CD4-positive, CD25-positive, alpha-beta regulatory T cell (primary cell): ENCODE measurements at places on chromosomes 6 and 20. TPM values are rescaled to one million over a fixed set of nuclear protein-coding genes. Genes with fewer than 3 reads are reported as not detected.

- no peaks in the 10 kb centered on the region for H3K36me3 ChIP-seq
- no peaks in the 10 kb centered on the region for H3K4me1 ChIP-seq
- H3K27me3 ChIP-seq = no peaks in the 10 kb centered on the region
- H3K27ac ChIP-seq = no peak overlapping the region
Observed at GRCh38 chr20:46640044-46640443, 11.2 kb downstream of the SLC13A3 start.

DNA sequence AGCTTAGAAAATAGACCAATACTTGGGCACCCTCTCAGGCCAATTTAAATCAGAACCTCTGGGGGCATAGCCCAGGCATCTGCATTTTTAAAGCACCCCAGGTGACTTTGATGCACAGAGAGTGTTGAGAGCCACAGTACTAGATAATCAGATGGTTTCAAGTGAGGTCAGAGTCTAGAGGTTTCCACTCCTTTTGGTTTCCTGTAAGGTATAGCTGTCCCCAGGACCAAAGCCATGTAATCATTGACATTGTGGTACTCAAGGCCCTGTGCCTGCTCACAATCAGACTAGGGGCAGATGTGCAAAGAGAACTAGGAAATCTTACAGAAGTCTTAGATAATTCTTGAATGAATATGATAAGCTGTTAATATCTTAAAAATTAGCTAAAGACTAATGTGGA lies 9.1 kb downstream of the FILIP1 start:
- H3K27me3 ChIP-seq = peaks cover 11% of the 10 kb centered on the region
- no peak overlapping the region for H3K27ac ChIP-seq
- no peaks in the 10 kb centered on the region for H3K4me1 ChIP-seq
- no peak for DNase-seq
- H3K4me3 ChIP-seq = no peak overlapping the region
- no peaks in the 10 kb centered on the region for H3K36me3 ChIP-seq

DNA sequence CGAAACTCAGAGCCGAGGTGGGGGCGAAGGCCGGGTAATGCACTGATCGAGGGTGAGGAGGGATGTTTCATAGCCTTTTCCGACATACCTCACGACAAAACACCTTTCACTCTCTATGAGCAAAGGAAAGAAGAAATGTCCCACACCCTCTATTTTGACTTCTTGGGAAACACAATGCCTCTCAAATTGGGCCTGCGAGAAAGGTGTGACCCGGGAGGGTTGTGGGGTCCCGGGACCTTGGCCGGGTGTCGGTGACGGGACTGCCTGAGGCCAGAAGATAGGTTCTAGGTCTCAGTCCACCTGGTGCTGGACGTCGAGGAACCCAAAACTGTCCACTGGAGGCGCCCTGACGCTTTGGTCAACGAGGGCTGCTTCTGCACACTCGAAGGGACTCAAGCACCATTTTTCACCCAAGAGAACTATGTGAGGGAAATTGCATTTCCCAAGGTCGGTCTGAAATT lies 41.1 kb upstream of the OSTM1 start:
- no peak for DNase-seq
- no peak overlapping the region for H3K27ac ChIP-seq
- peaks cover 61% of the 10 kb centered on the region for H3K4me1 ChIP-seq

DNA sequence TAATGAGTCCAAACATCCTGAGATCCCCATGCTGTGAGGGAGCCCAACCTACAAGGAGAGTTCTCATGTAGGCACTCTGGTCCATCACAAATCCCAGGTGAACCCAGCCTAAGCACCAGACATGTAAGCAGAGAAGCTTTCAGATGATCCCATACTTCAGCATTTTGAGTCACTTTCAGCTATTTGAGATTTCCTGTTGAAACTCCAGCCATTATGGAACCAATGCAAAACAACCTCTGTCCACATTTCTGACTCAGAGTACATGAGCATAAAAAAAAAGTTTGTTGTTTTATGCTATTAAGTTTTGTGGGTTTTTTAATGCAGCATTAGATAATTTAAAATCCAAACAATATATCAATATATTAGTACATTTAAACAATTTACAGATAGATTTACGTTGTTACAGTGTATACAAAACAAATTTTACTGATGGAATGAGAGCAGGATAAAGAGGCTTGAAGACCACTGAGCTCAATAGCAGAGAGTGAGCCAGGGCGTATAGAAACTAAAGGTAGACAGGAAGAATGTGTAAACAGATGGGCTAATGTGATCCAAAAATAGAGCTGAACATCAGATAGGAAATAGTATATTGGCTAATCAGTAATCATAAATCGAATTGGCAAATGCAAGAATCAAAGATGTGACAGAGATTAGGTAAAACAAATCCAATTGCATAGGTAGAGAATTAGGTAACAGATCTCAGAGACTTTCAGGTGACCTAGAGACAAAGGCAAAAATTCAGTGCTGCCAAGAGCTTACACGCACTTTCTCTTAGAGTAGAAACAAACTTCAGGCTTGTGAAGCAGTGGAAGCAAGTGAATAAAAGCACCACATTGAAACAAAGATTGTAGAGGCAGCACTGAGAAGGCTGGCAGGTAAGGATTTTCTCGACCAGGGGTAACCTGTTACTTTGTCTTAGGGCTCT lies 36.2 kb upstream of the PLCB1 start:
- H3K4me1 ChIP-seq = no peaks in the 10 kb centered on the region
- no peaks in the 10 kb centered on the region for H3K36me3 ChIP-seq
- H3K27ac ChIP-seq = no peak overlapping the region
- no peak overlapping the region for H3K4me3 ChIP-seq
- no peak for DNase-seq

GRCh38 chr20:53069132-53069531 lies 97.0 kb downstream of the TSHZ2 start:
- H3K4me3 ChIP-seq = no peak overlapping the region
- no peak overlapping the region for H3K27ac ChIP-seq
- peaks cover 11% of the 10 kb centered on the region for H3K4me1 ChIP-seq
- H3K36me3 ChIP-seq = no peaks in the 10 kb centered on the region

DNA sequence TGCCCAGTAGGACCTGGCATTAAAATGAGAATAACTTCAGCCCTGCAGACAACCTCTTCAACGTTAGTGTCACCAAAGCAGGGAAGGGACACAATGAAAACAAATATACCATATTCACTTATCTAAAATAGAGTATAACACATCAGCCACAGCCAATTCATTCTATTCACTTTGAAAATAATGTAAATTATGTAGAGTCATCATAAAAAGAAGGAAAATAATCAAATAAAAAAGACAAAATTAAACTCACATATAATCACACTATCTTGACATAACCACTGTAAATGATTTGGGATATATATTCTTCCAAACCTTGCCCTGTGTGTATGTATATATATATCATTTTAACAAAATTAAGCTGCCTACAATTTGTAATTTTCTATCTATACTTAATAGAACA lies 78.1 kb upstream of the HEY2 start:
- peaks cover 1% of the 10 kb centered on the region for H3K27me3 ChIP-seq
- H3K4me1 ChIP-seq = no peaks in the 10 kb centered on the region
- DNase-seq = no peak

- H3K36me3 ChIP-seq = no peaks in the 10 kb centered on the region
- no peaks in the 10 kb centered on the region for H3K4me1 ChIP-seq
- no peak overlapping the region for H3K4me3 ChIP-seq
- no peak overlapping the region for H3K27ac ChIP-seq
- DNase-seq = no peak
- no peaks in the 10 kb centered on the region for H3K27me3 ChIP-seq
Observed at GRCh38 chr20:23251779-23252178, 98.8 kb upstream of the NXT1 start.

DNA sequence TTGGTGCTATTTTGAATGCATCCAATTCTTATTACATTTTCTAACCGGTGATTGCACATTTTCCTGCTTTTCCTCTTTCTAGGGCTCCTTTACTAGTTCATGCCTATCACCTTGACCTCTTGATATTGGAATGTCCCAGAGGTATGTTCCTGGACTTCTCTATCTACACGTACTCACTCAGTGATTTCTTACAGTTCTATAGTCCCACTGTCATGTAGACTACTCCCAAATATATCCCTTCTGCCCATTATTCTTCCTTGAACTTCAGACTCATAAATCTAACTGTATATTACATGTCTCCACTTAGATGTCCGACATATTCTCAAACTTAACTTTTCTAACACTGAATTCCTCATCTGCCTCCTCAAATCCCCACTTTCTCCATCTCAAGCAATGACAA lies 7.2 kb upstream of the AHI1 start:
- no peak overlapping the region for H3K27ac ChIP-seq
- DNase-seq = no peak
- H3K4me3 ChIP-seq = no peak overlapping the region
- H3K4me1 ChIP-seq = no peaks in the 10 kb centered on the region

DNA sequence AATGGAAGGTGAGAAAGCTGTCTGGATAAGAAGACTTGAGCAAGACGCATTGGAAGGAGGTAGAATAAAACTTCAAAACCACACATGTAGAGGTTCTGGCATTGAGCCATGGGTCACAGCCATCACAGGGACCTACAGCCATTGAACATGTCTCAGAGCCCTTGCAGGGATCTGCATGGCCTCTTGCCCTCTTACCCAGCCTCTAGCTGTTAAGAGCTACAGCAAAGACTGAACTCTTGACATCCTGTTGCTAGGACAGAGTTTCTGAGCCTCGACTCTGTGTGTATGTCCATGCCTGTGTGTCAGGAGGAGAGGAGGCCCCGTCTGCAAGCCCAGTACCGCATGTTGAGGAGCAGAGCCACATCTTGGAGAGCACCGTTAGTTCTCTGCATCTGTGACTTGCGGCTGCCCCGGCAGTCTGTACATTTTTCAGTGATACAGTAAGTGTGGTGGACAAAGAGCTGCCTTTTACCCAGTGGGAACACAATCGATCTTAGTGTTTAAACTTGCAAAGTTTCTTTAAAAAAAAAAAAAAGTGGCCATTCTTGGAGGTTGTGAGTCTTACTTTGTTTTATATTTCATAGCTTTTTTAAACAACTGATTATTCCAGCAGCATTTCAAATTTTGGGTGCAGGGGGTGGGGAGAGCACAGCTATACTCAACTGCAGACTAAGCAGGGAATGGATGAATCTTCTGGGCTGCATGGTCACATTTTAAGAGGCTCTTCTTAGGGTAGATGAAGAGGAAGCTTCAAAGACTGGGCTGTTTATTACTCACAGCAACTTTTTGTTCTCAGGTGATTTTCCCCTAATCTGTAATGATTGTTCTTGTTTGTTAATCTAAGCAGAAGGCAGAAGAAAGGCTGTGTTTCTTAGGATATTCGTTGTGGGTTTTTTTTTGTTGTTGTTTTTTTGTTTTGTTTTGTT lies 88.5 kb downstream of the TBC1D7 start:
- DNase-seq = no peak
- H3K27ac ChIP-seq = no peak overlapping the region
- H3K27me3 ChIP-seq = no peaks in the 10 kb centered on the region
- H3K4me3 ChIP-seq = no peak overlapping the region

- no peak overlapping the region for H3K27ac ChIP-seq
- no peak for DNase-seq
- H3K36me3 ChIP-seq = no peaks in the 10 kb centered on the region
- H3K4me3 ChIP-seq = no peak overlapping the region
- no peaks in the 10 kb centered on the region for H3K4me1 ChIP-seq
Observed at GRCh38 chr6:132686531-132686930, 27.3 kb downstream of the VNN1 start.

GRCh38 chr6:31659649-31660380 lies 763 bp downstream of the C6orf47 start:
- H3K27me3 ChIP-seq = no peaks in the 10 kb centered on the region
- peak overlapping the region; percentile 90 for H3K4me3 ChIP-seq
- H3K36me3 ChIP-seq = peaks cover 22% of the 10 kb centered on the region
- peak; percentile 72 for DNase-seq
- peak overlapping the region; percentile 76 for H3K27ac ChIP-seq

DNA sequence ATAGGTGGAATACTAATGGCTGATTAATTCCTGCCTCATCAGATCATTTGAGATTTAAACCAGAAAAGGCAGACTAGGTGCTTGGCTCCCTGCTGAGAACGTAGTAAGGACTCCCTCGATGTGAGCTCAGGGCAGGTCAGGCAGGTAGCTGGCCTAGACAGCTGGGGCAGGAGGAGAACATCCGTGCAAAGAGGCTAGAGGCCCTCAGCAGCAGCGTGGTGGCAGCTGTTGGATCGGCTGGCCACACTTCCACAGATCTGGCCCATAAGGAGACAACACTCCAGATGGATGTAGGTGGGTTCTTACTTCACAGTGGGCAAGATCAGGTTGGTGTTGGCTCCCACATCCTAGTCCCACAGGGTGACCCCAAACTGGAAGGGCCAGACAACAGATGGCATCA lies 38.5 kb downstream of the EYA2 start:
- no peaks in the 10 kb centered on the region for H3K36me3 ChIP-seq
- no peaks in the 10 kb centered on the region for H3K27me3 ChIP-seq
- no peak overlapping the region for H3K4me3 ChIP-seq
- H3K27ac ChIP-seq = no peak overlapping the region

GRCh38 chr20:64083378-64083803 lies 807 bp downstream of the LKAAEAR1 start:
- H3K27ac ChIP-seq = no peak overlapping the region
- no peak overlapping the region for H3K4me3 ChIP-seq
- H3K27me3 ChIP-seq = peaks cover 4% of the 10 kb centered on the region
- no peaks in the 10 kb centered on the region for H3K36me3 ChIP-seq
- DNase-seq = peak; percentile 55

GRCh38 chr6:56714982-56715456 lies 72.3 kb upstream of the DST start:
- no peak overlapping the region for H3K4me3 ChIP-seq
- H3K36me3 ChIP-seq = no peaks in the 10 kb centered on the region
- H3K27ac ChIP-seq = no peak overlapping the region
- H3K27me3 ChIP-seq = no peaks in the 10 kb centered on the region
- no peaks in the 10 kb centered on the region for H3K4me1 ChIP-seq
- DNase-seq = no peak

DNA sequence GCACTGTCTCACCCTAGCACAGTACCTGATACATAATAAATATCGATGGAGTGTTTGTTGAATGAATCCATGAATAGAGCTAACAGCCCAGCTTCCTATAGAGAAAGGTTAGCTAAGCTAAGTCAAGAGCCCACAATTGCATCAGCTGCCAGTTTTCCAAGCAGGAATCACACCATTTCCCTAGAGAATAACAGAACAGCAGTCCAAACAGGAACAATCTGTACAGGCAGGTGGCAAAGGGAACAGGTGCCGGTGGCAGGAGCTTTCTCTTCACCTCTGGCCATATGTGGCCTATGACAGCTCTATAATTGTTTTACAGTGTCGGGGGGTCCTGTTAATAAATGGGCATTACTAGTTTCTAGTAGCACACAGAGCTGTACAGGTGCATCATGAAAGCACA lies 38.8 kb downstream of the ISM1 start:
- no peak for DNase-seq
- no peak overlapping the region for H3K27ac ChIP-seq
- no peak overlapping the region for H3K4me3 ChIP-seq
- no peaks in the 10 kb centered on the region for H3K4me1 ChIP-seq
- no peaks in the 10 kb centered on the region for H3K36me3 ChIP-seq

GRCh38 chr6:819122-819521 lies 126.2 kb upstream of the EXOC2 start:
- no peak overlapping the region for H3K27ac ChIP-seq
- DNase-seq = no peak
- no peaks in the 10 kb centered on the region for H3K4me1 ChIP-seq

- H3K36me3 ChIP-seq = no peaks in the 10 kb centered on the region
- H3K27ac ChIP-seq = no peak overlapping the region
- peak overlapping the region; percentile 49 for H3K4me3 ChIP-seq
- no peaks in the 10 kb centered on the region for H3K27me3 ChIP-seq
- peaks cover 19% of the 10 kb centered on the region for H3K4me1 ChIP-seq
Observed at GRCh38 chr6:113632220-113632864, 224.8 kb upstream of the MARCKS start.

ZBTB2 gene
- total RNA-seq = 31.9 TPM

DYNLT1 gene
- 123 TPM for total RNA-seq
